ENCODE measurements at places on chromosomes 1 and 21.

DNA sequence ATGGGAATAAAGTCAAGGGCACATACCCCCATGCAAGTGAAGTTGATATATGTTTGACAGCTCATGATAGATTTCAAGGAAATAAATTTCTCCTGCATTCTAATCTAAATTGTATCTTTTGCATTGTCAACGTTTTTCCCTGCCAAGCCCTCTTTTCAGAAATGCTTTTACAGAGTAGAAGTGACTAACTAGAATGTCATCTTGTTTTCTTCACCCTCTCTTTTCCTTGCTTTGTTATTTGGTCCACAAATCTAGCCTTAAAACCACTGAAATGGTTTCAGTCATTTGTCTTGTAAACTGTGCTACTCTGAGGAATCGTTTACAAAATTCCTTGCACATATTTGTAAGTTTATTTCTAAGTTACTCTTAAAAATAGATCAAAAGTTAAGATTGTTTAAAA, 600.8 kb upstream of the CXADR start:
- no peak for DNase-seq

DNA sequence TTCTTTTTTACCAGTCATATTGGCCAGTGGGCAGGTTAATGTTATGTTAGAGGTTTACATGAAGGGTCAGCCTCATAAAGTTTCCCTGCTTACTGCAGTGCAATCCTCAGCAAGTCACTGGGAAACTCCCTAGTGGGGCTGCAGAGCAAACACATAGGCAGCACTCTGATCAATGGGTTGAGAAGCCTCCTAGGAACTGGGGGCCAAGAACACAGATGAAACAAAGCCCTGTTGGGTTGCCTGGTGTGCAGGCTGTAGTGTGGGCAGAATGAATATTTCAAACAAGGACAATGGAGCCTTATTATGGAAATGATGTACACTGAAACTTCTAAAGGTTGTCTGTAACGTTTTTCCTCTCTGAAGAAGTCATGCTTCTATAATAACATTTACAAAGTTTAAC, 431.6 kb upstream of the PTBP2 start:
- no peak for DNase-seq

DNA sequence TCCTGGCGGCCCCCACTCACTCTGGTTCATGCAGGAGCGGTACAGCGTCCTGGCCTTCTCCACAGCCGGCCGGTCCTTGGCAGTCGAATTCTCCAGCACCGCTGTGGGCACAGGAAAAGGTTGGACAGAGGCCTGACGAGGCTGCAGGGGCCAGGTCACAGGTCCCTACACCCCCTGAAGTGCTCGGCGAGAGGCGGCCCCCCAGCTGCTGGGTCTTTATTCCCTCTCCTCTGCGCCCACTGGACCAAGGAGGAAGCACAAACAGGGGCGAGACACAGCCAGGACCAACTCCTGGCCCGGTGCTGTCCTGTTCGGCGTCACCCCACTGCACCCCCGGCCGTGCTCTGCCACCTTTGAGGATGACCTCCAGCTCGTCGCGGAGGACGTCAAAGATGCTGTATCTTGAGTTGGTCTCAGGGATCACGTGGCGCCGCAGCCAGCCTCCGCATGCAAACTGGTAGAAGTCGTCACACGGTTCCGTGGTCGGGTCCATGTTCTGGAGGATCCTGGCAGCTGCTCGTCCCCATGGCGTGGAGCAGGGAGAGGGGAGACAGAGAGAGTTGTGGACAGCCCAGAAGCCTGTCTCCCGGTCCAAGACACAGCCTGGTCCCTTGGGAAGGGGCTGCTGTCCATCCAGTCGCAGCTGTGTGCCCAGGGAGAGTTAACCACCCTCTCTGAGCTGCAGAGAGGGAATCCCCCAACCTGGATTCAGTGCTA, 22.9 kb downstream of the PRXL2B start:
- DNase-seq, result no peak

DNA sequence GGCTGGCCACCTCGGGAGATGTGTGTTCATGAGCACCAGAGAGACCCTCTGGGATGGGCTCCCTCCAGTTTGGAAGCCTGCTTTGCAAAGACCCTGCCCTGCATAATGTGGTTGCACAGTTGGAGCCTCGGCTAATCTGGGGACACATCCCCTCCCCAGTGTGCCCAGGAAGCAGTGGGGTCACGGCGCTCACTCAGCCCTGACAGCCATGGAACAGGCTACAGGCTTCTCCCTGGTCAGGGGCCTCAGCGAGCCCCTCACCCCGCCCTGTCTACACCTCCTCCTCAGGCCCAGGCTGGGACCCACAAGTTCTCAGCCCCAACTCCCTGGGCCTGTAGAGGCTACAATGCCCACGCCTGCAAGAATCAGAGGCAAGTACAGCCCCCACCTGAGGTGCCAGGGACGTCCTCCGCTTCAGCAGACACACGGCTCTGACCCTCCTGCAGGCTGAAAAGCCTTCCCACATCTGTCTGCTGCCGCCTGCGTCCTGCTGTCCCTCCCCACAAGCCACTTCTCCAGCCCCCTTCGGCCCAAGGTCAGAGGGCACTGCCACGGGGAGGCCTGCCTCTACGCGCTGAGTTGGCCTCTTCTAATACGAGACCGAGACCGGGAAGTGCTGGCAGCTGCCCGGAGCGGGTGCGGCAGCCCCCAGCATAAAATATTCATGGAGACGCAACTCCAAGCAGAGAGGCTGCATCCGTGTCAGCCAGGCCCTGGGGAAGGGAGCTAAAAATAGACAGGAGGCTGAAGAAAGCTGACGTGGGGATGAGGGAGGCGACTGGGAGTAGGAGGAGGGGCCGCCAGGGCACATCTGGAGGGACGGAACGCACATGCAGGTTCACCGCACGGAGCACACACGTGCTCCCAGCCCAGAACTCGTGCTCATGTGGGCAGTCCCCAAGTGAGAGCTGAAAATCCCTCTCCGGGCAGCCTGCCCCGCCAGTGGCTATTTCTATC, 15.2 kb upstream of the GPR153 start:
- no peak for DNase-seq

- no peak for DNase-seq
These were observed 41.1 kb downstream of the PRKAA2 start for GRCh38 chr1:56686169-56686568.

GRCh38 chr1:37410815-37411214, 63.6 kb upstream of the ZC3H12A start:
- no peak for DNase-seq

GRCh38 chr1:204633665-204634064, 51.9 kb downstream of the LRRN2 start:
- DNase-seq, result no peak

DNA sequence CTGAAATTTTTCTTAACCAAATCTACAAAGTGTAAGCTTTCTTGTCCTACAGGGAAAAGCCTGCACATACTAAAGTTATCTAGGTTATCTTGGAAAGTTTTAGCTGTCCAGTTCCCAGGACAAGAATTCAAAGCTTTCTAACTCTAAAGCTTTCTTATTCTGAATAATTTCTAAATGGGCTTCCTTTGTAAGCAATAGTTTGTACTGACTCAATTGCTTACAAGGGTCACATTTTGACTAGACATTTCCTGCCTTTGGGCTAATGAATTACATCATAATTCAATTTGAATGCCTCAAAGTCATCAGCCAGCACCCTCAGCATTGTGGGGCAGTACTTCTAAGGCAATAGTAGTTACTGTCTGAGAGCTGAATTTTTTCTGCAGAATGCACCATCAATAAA, 223.0 kb downstream of the LTN1 start:
- DNase-seq, result no peak

Measured in stimulated activated CD8-positive, alpha-beta memory T cell treated with anti-CD3 and anti-CD28 coated beads, Interleukin-7, amount 100 ng/mL, for 48 hours (primary cell).